ENCODE measurements at places on chromosomes 4 and X. TPM values are rescaled to one million over a fixed set of nuclear protein-coding genes. Genes with fewer than 3 reads are reported as not detected.

GRCh38 chr4:27223326-27223725 is 362.7 kb downstream of the STIM2 start:
- no peak for DNase-seq

The SEC24D gene
- 25.9 TPM for total RNA-seq

DNA sequence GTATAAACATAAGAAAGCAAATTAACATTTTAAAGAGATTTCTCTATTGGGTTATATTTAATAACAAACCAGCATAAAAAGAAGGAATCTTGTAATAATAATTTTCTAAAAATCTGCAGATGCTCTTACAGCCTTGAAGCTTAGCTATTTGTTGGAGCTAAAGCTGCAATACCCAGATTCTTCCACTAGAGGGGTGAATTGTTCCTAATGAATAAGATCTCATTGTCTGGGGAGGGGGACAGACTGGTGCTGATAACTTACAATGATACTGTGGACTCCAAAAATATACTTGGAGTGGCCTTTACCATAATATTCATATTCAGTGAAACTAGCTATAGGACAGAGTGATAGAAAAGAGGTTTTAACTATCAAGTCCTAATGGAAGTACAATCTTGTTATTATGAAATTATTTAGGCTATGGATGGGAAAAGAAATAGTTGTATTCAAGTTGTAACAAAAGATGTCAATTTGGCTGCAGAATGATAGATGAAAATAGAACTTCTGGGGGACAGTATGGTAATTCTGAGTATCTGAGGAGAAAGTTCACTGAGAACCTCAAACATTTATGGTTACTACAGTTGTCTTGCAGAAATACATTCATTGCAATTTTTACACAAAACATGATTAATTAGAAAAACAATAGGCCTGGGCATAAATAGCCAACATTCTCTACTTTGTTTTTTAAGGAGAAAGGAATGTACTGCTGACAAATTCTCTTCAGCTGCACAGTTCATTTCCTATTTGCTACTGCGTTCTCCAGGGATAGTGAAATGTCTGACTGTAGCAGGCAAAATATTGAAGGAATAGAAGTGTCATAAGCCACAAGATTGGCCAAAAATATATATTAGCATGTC is 443.3 kb downstream of the GBA3 start:
- DNase-seq = no peak

The OTC gene
- total RNA-seq = 1.3 TPM

DNA sequence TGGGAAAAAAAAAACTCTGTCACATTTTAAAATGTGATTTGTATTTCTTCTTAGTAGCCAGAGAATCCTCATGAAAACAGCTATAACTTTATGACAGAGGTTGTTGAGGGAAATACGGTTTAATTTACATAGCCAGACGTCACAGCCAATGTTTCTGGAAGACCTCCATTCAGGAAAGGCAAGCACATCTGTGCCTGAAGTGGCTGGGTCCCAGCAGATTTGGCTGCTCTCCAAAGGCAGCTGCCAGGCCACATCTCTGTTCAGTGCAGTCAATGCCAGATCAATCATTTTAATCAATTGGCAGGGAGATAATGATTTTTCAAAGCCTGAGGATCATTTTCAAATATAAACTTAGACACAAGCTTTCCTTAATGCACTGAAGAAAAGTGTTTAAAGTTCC is 86.5 kb upstream of the ZIC3 start:
- DNase-seq = peak; percentile 1

DNA sequence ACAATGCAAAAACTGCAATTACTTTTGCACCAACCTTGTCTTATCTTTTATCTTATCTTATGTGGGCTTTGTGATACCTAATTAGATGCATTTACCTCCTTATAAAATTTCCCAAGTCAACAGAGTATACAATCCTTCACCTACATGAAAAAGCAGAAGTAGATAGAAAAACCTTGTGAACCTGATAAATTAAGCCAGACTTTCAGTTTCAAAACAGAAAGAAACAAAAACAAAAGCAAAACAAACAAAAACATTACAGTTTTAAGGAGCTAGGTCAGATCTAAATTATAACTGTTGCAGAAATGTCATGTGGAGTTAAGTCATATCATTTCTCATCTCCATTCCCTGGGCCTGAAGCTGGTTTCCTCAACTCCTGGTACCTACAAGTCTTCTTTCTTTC is 24.9 kb upstream of the CXXC4 start:
- DNase-seq = no peak

DNA sequence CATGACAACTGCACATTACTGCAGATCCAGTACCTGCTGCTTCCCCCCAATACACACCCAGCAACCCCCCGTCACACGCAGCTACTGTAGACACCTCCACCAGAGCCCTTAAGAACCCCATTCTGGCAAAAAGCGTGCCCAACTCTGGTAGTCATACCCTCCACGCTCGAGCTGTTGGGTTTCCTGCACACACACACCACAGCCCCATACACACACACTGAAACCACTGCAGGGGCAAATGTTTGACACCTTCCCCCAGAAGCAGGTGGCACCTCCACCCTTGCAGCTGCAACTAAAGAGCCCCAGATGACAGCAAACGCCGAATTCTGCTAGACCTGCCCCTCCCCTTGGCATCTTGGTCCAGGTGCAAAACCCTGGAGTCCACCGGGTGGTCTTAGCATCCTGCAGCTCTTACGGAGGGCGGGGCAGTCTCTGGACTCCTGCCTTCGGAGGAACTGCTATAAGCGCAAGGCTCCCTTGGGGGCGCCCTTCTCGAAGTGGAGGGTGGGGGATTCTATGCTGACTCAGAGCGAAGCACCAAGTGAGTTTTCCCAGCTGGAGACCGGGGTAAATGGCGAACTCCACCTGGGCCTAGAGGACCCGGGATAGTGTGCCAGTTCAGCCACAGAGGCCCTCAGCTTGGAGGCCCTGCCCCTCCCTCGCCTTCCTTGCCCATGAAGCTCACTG is 1.5 kb downstream of the FRMPD3 start:
- DNase-seq = peak; percentile 62

The XG gene
- total RNA-seq = not detected

DNA sequence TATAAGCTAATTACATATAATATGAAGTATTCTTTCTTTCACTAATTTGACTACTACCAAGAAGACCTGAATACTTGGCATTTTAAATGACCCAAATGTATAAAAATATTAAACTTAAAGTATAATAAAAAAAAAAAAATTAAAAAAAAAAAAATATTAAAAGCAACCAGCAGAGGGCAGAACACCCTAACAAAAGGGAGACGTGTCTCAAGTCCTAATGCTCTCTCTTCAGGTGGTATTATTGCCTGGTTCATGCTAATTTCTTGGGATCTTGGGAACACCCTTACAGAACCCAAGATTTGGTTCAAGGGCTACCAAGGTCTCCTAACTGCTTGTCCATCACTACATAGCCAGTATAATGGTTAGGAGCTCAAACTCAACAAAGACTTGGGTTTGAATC is 754.8 kb downstream of the RAB28 start:
- DNase-seq = peak; percentile 33

The AMBN gene
- not detected for total RNA-seq

Data from stomach (tissue), 19 donors.